ENCODE measurements at places on chromosomes 7 and 10.

DNA sequence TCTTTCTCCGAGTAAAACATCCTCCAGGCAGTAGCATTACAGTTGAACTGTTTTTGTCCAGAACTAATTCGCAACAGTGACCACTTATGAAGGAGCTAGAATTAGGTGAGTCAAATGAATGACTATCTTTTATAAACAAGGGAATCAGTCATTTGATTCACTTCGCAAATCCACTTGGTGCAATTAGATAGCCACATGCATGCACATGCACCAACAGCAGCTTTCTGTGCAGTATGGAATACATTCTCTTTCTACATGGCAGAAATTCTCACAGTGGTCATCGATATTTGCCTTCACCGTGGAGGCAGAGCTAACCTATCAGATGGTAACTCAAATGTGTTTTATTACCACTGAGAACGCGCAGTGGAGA lies 118.8 kb downstream of the CDK6 start:
- no peak for DNase-seq

GRCh38 chr10:1257274-1257673 lies 201.1 kb downstream of the WDR37 start:
- DNase-seq, result no peak

DNA sequence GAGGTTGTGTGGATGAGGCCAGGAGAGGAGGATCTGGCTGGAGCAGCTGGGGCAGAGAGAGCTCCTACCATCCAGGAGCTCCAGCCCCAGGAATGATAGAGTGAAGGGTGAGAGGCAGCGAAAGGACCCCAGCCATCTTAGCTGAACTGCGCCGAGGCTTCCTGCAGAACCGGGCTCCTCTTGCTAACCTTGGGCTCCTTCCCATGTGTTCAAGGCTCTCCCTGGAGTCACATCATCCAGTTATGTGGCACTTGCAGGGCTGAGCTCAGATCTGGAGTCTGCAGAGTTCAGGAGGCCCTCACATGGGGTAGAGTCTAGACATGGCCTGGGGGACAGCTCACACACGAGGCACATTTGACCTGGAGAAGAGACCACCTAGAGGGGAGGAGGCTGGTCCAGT lies 225.0 kb upstream of the ZNF32 start:
- DNase-seq, result no peak

GRCh38 chr7:138089080-138089901 lies 13.0 kb downstream of the AKR1D1 start:
- peak; percentile 62 for DNase-seq

DNA sequence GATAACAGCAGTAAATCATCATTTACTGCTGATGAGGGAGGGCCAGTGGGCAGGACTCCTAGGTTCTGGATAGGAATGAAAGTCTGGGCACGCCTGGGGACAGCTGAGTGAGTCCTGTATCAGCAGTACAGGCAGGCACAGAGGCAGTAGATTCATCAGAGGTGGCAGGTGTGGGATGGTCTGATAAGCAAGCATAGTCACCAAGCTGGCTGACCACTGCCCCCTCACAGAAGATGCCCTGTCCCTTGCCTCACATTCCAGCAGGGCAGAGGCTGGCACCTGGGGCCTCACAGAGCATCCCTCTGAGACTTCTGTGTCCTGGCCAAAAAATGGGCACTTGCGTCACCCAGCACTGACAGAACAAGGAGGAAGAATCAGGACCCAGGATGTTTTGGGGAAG lies 23.2 kb upstream of the ACSM6 start:
- DNase-seq, result no peak

DNA sequence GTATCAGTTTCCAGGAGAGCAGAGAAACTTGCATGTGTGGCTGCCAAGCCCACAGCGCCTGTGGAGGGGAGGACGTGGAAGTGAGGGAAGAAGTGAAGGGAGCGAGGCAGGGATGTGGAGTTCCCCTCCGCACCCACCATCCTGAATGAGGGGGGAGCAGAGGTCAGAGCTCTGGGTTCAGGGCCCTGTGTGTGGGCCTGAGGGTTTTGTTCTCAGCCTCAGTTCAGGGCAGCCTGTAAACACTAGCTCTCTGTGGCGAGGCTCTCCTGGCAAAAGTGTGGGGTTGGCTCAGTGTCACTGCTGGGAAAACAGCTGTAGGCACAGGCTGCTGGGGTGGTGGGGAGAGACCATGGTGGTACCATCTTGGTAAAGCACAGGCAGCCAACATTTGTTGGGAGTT lies 108.4 kb downstream of the C10orf105 start:
- no peak for DNase-seq

- DNase-seq, result peak; percentile 64
These were observed 111.2 kb upstream of the KLF6 start for GRCh38 chr10:3896161-3896560.

GRCh38 chr7:97001656-97002554 lies 3.4 kb upstream of the DLX6 start:
- DNase-seq, result no peak

DNA sequence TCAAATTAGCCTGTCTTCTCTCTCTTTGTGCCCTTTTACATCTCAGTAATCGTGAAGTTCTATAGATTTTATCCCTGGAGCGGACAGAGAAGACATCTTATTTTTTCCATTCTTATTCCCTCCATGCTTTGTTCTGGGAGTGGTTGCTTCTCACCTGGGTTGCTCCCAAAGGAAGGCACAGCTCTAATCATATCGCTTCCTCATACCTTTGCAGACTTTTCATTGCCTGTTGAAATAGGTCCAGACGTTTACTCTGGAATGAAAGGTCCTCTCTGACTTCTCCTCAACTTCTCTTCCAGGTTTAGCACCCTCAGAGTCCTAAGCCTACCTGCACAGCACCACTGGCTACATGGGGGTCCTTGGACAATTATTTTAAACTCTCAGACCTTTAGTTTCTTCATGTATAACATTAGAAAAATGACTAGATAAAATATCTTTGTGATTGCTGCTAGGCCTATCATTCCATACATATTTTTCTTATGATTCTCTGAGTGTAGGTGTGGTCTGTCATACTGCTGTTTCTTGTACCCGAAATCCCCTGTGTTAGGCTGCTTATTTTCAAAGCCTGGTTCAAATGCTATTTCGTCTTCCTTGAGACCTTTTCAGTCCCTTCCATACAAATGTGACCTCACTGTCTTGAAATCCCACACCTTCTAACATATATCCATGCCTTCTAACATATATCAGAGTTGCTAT lies 418.1 kb downstream of the GFRA1 start:
- no peak for DNase-seq

GRCh38 chr10:57015187-57015586 lies 654.1 kb upstream of the ZWINT start:
- DNase-seq, result no peak

All from suppressor macrophage treated with lipopolysaccharide for 1 hour (primary cell).